ENCODE measurements at places on chromosomes 1 and 21.

DNA sequence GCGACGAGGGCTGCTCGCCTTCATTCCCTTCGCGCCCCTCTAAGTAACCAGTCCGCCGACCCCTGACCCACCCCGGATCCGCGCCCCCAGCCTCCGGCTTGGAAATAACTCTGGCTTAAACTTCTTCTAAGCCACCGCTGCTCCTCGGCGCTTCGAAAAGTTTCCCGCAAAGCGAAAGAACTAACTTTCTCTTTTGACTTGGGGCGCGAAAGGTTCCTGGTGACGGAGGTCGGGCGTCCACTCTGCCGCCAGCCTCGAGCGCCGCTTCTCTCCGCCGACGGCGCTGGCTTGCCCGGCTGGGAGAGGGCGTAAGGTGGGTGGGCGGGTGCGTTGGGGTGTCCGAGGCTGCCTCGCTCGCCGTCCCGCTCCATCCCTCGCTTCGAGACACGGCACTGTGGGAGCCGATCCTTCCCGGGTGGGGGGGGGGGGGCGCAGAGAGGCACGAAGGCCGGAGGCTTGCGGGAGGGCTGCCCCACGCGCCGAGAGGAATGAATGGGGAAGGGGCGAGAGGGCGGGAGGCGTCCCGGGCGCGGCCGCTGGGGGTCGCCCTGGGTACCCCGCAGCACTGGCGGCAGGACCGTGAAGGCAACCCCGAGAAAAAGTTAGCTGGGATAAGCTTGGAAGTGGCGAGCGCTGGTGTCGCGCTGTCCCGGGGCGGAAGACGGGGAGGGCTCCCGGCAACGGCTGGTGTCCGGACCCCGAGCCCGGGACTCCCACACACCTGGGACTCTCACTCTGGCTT is 569 bp downstream of the ATF3 start:
- DNase-seq = peak; percentile 51

- DNase-seq = no peak
Measured at GRCh38 chr1:154725865-154726264, 117.9 kb upstream of the ADAR start.

- DNase-seq = no peak
Measured at GRCh38 chr1:185059950-185060571, 14.7 kb downstream of the RNF2 start.

DNA sequence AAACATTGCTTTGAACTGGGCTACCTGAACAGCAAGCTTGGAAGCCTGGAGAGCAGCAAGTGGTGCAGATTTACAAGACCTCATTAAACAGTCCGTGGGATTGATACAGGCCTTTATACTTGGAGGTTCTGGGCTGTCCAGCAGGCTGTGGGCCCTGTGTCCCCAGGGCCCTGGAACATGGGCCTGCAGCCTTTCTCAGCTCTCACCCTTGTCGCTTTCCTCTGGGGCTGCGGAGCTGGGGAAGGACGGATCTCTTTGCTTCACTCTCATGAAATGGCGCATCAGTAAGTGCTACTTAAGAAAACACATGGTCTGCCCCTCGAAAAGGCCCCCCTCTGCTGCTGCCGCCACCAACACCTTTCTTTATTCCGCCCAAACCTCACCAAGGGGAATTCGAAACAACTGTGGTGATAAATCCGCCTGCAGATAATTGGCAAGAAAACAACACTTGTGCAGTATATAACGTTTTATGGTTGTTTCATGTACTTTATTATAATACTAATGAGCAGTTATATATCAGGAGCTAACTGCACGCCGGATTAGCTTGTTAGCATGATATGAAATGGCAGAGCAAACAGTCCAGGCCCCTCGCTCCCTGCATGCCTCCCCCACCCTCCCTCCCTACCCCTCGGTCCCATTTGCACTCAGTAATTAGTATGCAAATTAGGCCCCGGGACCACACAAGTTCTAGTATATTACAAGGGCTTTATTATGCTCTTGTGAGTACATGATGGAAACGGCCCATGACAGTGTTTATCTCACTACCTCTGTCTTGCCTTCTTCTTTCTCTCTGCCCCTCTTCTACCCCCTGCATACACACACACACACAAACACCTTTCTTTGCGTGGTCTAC is 131.5 kb downstream of the RNF220 start:
- no peak for DNase-seq

- no peak for DNase-seq
Measured at GRCh38 chr1:195867638-195868037, 740.6 kb downstream of the KCNT2 start.

- no peak for DNase-seq
Measured at GRCh38 chr1:84771895-84772294, 81.6 kb upstream of the SSX2IP start.

GRCh38 chr1:204207136-204207616 is 6.6 kb downstream of the GOLT1A start:
- peak; percentile 36 for DNase-seq

DNA sequence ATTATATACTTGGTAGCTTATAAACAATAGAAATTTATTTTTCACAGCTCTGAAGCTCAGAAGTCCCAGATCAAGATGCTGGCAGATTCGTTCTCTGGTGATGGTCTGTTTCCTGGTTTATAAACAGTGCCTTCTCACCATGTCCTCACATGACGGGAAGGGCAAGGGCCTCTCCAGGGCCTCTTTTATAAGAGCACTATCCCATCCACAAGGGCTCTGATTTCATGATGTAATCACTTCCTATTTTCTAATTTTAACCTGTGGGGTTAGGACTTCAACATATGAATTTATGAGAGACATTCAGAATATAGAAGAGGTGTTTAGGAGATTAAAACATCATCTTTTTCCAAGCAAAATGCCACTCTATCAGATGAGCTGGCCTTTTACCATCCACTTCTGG is 32.1 kb upstream of the PLPPR4 start:
- DNase-seq = no peak

- no peak for DNase-seq
Measured at GRCh38 chr1:204362984-204363334, 3.2 kb upstream of the PLEKHA6 start.

DNA sequence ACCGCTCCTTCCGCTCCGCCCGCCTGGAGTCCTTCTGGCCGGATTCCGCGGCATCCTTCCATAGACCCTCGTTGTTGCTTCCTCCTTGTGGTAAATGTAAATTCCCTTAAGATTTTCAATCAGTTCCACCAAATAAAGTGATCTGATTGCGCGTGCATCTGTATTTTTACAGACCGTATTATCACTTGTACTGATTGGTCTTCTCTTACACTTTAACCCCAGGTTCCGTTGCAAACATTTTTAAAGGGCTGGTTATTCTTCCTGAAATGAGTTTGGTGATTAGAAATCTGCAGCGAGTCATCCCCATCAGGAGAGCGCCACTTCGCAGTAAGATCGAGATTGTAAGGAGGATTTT is 483 bp downstream of the YBEY start:
- no peak for DNase-seq

GRCh38 chr1:234899041-234899729 is 229.5 kb downstream of the TOMM20 start:
- DNase-seq = peak; percentile 52

DNA sequence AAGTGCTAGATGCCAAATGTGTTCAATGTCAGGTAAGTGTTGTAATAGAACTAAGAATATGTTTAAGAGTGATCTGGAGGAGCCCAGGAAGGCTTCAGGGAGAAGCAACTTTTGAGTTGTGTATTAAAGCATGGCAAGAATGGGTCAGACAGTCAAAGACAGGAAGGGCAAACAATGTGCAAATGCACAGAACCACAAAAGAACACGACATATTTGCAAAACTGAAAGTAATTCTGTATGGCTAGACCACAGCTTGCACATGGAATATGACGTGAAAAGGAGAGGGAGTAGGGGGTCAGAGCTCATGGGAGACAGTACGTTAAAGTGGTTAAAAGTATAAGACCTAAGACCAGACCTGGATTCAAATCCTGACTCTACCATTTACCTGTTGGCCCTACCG is 7.1 kb upstream of the SORT1 start:
- no peak for DNase-seq

- DNase-seq = no peak
Measured at GRCh38 chr21:35606578-35606977, 453.7 kb downstream of the SETD4 start.

GRCh38 chr1:27575840-27576331 is 28.1 kb downstream of the AHDC1 start:
- peak; percentile 78 for DNase-seq

DNA sequence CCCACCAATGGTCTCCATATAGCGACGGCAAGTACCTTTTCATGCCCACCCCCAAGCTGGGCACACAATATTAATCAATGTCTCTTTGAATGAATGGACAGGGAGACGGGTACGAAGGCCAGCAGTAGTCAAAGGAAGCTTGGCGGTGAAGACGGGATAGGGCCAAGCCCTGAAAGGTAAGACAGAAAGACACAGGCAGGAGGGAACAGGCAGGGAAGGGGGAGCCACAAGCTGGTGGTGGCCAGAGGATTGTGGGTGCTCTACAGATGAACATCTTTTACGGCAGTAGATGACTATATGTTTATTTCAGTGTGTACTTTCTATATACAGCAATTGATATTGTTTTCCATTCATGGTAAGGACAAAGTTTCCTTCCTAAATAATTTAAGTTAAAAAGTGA is 16.3 kb downstream of the CAPZB start:
- DNase-seq = no peak

- DNase-seq = no peak
Measured at GRCh38 chr1:85030536-85030935, 17.8 kb downstream of the MCOLN3 start.

GRCh38 chr1:176691251-176692228 is 228.6 kb downstream of the PAPPA2 start:
- DNase-seq = peak; percentile 76

DNA sequence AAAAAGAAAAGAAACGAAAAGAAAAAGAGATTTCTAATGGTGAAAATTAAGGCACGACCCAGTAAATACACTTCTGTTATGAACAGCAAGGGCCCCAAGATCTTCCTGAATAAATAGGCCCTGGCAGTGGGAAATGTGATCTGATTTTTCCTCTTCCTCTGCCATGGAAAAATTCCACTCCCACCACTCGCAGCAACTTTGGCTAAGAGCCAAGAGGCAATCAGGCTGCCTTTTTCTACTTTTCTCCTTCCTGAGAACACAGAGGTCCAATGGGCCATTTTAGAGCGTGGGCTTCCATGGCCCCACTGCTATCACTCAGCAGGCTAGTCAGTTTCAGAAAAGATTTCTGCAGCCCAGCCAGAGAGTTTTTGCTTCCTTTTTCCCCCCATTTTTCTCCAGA is 33.7 kb upstream of the AK4 start:
- DNase-seq = no peak

GRCh38 chr1:54794451-54795355 is 6.4 kb downstream of the TTC22 start:
- peak; percentile 49 for DNase-seq

DNA sequence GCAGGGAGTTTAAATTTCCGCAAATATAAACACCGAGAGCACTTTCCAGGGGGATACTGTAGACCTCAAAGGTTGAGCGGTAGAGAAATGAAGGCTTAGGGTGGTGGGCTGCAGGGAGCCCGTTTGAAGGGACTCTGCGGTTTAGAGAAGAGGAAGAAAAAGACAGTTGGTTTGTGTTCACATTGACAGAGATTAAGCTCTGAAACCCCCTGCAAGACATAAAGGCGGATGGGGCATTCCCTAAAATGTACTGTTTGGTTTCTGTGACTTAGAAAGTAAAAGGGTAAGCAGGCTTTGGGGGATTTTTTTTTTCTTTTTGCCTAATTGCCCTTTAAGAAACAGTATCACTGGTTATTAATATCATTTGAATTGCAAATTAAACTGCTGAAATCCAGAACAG is 1.3 kb downstream of the KAZN start:
- DNase-seq = no peak

DNA sequence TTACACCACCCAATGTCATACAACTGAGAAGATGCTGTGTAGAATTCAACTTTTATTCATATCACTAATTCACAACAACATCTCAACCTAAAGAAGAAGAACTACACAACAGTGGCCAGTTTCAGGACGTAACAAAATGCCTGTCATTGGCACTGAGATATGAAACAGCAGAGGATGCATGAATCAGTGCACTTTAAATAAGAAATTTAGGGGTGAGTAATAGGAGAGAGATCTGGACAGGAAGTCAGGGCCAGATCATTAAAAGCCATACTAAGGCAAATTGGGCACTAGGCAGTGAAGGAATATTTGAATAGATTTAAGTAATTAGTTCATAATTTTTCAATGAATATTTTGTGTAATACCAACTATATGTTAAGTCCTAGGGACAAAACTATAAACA is 510.5 kb downstream of the PLPP3 start:
- DNase-seq = no peak

DNA sequence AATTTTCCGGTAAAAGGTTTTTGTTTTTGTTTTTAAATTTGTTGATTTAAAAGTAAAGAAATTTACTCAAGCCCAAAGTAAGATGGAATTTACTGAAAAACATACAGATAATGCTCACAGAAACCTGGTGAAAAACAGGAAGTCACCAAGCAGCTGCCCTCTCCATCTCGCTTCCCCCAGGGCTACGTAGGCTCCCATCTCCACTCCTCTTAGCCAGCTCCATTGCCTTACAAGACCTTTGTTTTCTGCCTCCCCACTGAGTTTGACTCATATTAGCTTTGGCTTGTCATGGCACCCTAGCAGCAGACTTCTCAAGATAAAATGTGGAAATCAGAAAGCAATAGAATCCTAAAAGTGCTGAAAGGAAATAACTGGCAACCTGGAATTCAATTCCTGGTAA is 57.9 kb downstream of the PHTF1 start:
- no peak for DNase-seq

DNA sequence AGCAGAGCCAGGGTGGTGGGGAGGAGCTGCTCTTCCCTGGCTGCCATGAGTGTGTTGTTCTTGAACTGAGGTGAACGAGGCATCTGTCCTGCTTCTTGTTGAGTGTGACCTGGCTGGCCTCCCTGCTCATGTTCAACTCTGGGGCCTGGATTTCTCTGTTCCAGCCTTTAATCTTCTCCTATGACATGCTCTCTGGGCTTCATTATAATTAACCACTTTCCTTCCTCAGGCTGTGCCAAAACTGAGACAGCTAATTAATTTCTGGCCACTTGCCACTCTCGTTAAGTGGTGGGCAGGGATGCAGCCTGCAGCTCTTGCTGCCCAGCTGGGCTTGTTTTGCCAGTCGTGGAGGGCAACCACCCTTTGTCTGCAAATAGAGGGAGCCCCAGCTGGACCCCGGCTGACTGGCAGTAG is 23.3 kb downstream of the OPRD1 start:
- DNase-seq = no peak

All from SW480 (cell line).